ENCODE measurements at places on chromosomes 3 and 15. TPM values are rescaled to one million over a fixed set of nuclear protein-coding genes. Genes with fewer than 3 reads are reported as not detected.

TMEM41A gene
- 13.8 TPM for polyA plus RNA-seq

SSUH2 gene
- polyA plus RNA-seq = 0.25 TPM

ITIH1 gene
- polyA plus RNA-seq = not detected

JAGN1 gene
- polyA plus RNA-seq = 46.5 TPM

GOLGA6B gene
- polyA plus RNA-seq = not detected

GOLGA6D gene
- not detected for polyA plus RNA-seq

HHLA2 gene
- not detected for polyA plus RNA-seq

SLC24A5 gene
- not detected for polyA plus RNA-seq

CIDEC gene
- polyA plus RNA-seq = 0.09 TPM

KCNMB3 gene
- 1.3 TPM for polyA plus RNA-seq

HDC gene
- polyA plus RNA-seq = not detected

SLC6A1 gene
- polyA plus RNA-seq = not detected

IFT122 gene
- polyA plus RNA-seq = 15.8 TPM

SPINK8 gene
- not detected for polyA plus RNA-seq

CAMK1 gene
- 32.6 TPM for polyA plus RNA-seq

NR1I2 gene
- polyA plus RNA-seq = not detected

OR5H6 gene
- not detected for polyA plus RNA-seq

CA12 gene
- 13.1 TPM for polyA plus RNA-seq

AGBL1 gene
- polyA plus RNA-seq = not detected

PLCB2 gene
- 0.22 TPM for polyA plus RNA-seq

Measured in BJ (cell line).